Activated naive CD4-positive, alpha-beta T cell treated with anti-CD3 and anti-CD28 coated beads for 36 hours (primary cell): ENCODE measurements at places on chromosomes 1 and 21. TPM values are rescaled to one million over a fixed set of nuclear protein-coding genes. Genes with fewer than 3 reads are reported as not detected.

EPRS1 gene
- 229 TPM for total RNA-seq

DNA sequence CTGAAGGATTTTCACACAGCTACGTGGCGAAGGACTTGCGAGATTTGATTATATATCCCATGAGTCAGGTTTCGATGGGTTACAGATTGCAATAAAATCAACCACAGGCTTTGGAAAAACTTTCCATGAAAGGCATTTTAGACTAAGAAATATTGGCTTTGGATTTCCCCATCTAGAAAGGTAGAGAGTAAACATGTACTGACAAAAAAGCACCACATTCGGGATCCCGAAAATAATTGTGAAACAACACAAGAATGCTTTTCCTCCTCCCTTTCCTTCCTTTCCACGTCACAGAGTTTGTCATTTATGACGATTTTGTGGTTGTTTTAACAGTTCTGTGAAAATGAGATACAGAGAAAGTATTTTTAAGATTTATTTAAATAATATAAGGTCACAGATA lies 38.5 kb downstream of the TGFB2 start:
- DNase-seq: no peak

- no peak for DNase-seq
Observed at GRCh38 chr1:121443001-121443540, 258.3 kb downstream of the SRGAP2C start.

SYT6 gene
- total RNA-seq: not detected

- no peak for DNase-seq
Observed at GRCh38 chr1:103162360-103162759, 54.0 kb upstream of the COL11A1 start.

DNA sequence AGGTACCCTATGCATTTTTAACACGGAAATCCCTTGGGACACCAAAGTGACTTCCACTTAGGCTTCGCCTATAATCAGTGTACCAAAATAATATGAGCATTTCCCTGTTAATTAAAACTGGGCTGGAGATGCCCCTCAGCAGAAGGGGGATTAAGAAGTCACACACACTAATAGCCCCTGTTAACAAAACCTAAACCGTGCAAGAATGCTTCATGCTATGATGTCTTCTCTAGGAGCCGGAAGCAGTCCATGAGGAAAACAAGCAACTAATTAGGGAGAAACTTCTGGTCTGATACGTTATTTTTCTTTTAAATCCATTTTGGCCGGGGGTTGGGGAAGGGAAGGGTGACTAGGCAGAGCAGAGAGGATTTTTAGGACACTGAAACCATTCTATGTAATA lies 123.4 kb downstream of the ESRRG start:
- DNase-seq: no peak

B3GALT2 gene
- total RNA-seq: not detected

GRCh38 chr1:32813941-32814739 lies 3.0 kb downstream of the YARS1 start:
- DNase-seq: no peak

DNA sequence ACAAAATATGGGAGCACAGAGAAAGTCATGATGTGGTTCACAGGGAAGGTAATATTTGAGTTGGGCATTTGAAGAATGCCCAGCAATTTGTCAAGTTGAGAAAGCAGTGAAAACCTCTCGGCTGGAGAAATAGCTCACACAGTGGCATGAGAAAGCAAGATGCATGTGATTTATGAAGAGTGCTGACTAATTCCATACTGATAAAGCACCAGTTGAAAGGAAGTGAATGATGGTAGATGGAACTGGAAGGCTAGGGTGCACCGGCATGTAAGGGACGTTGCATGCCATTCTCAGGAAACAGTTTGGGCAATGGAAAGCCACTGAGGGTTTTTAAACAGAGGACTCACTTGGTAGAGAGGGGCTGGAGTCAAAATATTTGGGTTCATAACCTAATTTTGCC lies 53.5 kb upstream of the MTF2 start:
- DNase-seq: no peak

GRCh38 chr1:211788626-211789025 lies 41.9 kb downstream of the LPGAT1 start:
- DNase-seq: no peak

DNA sequence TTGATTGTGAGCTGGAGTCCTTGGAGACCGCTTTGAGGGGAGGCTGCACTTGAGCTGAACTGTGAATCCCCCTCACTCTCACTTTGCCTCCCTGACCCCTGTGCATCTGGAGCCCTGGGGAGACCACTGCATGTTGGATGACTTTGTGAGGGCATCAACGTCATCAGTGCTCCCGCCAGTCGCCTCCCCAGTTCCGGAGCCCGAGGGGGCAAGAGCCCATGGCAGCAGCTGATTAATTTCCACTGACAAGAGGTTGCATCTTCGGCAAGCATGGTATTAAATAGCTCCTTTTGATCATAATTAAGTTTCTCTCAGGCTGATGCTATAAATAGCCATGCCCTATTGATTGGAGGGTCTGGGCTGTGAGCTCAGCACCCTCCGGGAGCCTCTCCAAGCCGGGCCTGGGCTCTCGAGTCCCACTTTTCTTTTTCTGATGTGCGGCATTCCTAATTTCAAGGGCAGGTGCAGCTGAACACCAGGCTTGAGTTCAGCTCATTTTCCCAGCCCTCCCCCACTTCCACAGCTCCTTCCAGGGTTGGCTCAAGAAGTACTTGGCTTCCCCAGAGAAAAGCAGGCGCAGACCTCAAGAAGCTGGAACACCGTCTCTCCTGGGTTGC lies 33.2 kb downstream of the KCND3 start:
- DNase-seq: no peak

DCLRE1B gene
- total RNA-seq: 18.3 TPM

DNA sequence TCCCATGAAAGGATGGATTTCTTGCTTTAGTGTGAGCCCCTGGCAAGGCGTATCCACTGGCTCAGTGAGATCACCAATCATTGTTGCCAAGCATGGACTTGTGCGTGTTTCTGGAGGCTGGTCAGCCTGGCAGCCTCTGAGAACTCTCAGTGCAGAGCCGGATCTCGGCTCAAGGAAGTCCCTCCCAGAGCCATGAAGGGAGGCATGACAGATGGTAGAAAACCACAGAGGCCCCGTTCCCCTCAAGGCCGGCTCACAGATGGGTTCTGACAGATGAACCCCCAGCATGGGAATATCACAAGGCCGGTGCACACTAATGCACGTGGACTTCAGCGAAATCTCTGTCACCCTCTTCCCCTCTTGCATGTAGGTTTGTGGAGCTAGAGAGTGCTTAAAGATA lies 290.5 kb downstream of the AJAP1 start:
- DNase-seq: no peak

- no peak for DNase-seq
Observed at GRCh38 chr1:161826478-161826877, 60.4 kb downstream of the ATF6 start.

- DNase-seq: no peak
Observed at GRCh38 chr1:229803626-229804217, 177.7 kb downstream of the URB2 start.

GRCh38 chr1:33152685-33153432 lies 29.0 kb downstream of the TRIM62 start:
- no peak for DNase-seq

DNA sequence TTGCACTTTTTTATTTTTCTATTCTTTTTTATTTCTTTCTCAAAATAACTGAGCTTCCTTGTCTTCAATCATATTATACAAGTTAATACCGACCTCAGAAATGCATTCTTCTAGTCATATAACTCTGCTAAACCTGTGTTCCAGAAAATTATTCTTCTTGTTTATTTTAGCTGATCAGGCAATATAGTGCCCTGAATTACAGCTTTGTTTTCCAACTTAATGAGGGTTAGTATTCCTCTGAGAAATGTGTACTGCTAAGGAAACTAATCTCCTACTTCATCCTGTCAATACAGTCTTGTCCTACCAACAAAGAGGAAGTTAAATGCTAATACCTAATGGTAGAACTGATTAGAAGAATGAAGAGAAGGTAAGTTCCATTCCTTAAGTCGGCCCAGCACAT lies 13.0 kb downstream of the BRINP3 start:
- no peak for DNase-seq

NEGR1 gene
- not detected for total RNA-seq

FCAMR gene
- total RNA-seq: not detected
